ENCODE measurements at places on chromosomes 7 and 10.

GRCh38 chr7:130409067-130409711 is 28.9 kb downstream of the CPA1 start:
- no peak for DNase-seq

DNA sequence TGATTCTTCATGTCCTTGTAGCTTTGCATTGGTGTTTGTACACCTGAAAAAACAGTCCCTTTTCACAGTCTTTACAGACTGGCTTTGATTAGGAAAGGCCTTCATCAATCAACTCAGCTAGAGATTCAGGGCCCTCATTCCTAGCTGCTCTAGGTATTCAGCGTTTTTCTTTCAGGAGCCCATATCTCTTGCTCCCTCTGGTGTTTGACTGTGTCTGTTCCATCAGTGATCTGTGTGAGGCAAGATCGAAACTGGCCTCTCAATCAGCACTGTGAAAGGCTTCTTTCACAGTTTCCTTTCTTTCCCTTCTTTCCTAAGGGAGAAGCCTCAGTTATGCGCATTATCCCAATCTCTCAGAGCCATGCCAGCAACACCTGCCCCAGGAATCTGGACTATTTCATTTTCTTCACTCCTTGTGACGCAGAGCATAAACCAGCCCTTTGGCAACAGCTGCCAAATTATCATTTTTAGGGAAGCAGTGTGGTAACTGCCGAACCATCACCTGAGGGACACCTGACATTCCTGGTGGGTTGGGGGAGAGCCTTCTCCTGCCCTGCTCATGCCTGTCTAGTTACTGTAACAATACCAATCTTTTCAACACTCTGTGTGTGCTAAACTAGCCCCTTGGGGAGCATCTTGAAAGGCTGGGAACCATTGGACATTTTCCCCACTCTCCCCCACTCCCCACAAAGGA is 75.7 kb upstream of the CCDC71L start:
- DNase-seq = no peak

DNA sequence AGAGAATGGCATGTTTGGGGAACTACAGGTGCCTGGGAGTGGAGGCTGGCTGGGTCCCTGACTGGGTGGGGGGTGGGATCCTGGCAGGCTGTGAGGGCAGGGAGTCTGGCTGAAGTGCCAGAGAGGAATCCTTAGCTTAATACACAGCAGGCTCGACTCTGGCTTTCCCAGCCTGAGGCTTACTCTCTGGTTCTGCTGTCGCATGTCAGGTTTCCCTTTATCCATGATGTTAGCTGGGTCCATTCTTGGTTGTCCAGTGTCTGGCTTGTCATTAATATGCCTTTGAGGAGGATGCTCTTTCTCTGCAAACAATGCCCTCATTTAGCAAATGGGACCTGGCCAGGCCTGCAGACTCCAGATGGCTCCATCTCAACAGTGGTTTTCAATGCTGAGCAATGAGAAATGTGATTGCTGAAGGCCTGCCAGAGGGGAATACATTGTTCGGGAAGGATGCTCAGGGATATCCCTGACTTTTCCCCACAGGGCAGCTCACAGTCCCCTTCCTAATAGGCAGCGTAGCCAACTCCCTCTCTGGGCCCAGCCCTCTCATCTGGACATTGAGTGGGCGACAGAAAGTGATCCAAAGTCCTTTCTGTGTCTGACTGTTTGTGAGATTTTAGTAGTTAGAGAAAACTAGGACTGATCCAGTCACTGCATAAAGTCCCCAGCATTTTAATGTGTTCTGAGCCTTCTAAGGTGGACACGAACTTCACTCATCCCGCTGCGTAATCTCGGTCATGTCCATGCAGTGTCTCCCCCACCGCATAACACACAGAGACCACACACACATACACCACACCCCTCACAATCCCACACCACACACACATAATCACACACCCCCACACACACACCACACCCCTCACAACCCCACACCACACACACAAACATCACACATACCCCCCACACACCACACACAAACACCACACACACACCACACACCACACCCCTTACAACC is 124.9 kb downstream of the ANLN start:
- DNase-seq = no peak

DNA sequence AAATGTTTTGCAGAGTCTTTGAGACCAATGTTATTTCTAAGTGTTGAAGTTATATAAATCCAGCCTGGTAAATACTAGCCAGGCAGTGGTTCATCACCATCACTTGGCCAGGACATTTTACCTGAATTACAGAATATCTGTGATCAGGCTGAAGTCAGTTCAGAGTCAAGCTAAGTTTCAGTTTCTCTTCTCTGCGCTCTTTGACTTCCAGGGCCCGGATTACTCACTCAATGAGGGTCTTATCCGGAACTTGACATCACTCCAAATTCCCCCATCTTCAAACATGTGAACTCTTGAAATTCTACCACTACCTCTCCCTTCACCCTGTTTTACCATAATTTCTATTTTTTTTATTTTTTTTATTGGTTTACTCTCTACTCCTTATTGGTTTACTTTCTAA is 36.6 kb upstream of the CCAR1 start:
- no peak for DNase-seq

GRCh38 chr10:124252097-124252715 is 158.8 kb upstream of the CHST15 start:
- DNase-seq = no peak

- no peak for DNase-seq
These were observed at the start of gene DOCK1 for GRCh38 chr10:126904818-126905701. TSS of gene DOCK1 (plus strand) at chr10:126905428. CDS start at chr10:126905518, 90 bp downstream.
